ENCODE measurements at places on chromosomes 6 and 20.

GRCh38 chr20:11231742-11232648 is 558.2 kb upstream of the JAG1 start:
- DNase-seq: no peak

GRCh38 chr6:23828861-23829260 is 297.2 kb upstream of the NRSN1 start:
- no peak for DNase-seq

GRCh38 chr6:155523821-155524651 is 68.4 kb upstream of the NOX3 start:
- no peak for DNase-seq

GRCh38 chr20:62463651-62464424 is 12.0 kb downstream of the GATA5 start:
- DNase-seq: no peak

GRCh38 chr20:48287552-48288170 is 502.4 kb upstream of the SULF2 start:
- no peak for DNase-seq

DNA sequence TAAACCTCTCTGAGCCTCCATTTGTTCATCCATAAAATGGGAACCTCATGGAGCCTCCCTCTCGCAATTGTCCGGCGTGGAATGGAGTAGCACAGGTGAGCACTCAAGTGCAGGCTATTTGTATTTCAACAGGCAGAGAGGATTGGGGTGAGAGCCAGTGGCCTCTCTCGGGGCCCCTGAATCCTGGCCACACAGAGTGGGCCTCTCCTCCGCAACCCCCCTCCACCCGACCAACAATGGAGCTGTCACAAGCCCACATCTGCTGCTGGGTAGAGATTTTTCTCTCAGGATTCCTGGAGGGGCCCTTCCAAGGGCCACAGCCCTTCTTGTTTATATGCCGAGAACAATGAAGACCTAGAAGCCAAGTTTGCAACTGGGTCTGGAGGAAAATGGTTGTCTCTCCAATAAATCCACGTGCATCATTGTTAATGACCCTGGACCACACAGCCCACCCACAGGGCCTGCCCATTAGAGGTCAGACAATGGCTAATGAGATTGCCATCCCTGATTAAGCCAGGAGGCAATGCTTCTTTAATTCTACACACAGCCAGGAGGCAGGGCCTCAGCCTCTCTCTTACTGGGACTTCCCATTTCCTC is 233.0 kb downstream of the ANKRD60 start:
- no peak for DNase-seq
